Fibroblast of skin of left biceps (primary cell): ENCODE measurements at places on chromosomes 3 and 15.

DNA sequence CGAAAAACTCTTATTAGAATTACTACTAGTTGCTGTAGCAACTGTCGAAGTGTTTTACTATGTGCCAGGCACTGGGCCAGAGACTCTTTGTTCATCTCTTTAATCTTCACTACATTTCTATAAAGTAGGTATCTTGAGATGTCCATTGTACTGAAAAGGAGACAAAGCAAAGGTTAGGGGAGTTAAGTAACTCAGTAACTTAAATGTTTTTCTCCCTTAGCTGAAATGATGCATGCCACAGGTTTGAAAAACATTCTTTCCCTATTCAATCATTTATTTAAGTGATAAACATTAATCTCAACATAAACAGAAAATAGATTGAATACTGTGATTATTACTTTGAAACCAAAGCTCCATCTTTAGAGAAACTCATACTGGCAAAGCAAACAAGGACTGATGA, 776.2 kb downstream of the FHIT start:
- DNase-seq, result no peak

- peak; percentile 35 for DNase-seq
Observed at GRCh38 chr3:23324745-23325144, 121.6 kb downstream of the UBE2E2 start.

- DNase-seq, result peak; percentile 58
Observed at GRCh38 chr3:65712140-65712539, 326.6 kb downstream of the MAGI1 start.

GRCh38 chr3:42080453-42080872, 10.7 kb upstream of the TRAK1 start:
- DNase-seq, result no peak

GRCh38 chr3:51963951-51964451, 3.3 kb downstream of the PCBP4 start:
- DNase-seq, result no peak

GRCh38 chr3:111824351-111824750, 34.7 kb upstream of the PHLDB2 start:
- DNase-seq, result no peak

DNA sequence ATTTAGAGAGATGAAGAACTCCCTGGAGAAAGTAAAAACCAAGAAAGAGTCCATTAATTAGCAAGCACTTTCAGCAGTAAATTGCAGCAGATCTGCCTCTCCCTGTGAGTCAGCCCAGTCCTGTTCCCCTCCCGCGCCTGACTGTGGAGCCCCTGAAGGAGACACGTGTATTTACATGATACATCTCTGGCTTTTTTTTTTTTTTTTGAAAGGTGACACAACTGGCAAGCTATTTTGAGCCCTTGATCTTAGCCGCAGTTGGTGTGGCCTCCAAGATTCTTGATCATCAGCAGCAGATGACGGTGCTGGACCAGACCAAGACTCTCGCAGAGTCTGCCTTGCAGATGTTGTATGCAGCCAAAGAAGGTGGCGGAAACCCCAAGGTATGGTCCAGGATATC, 271.8 kb upstream of the TPM1 start:
- peak; percentile 70 for DNase-seq

- no peak for DNase-seq
Observed at GRCh38 chr3:171007316-171007715, 19.2 kb downstream of the SLC2A2 start.

- DNase-seq, result peak; percentile 21
Observed at GRCh38 chr15:90519688-90520087, 10.0 kb upstream of the CRTC3 start.

- no peak for DNase-seq
Observed at GRCh38 chr3:140950863-140951262, 9.2 kb downstream of the SLC25A36 start.

- DNase-seq, result no peak
Observed at GRCh38 chr3:56787784-56788256, 13.9 kb downstream of the ARHGEF3 start.

GRCh38 chr15:73335471-73335870, 33.3 kb downstream of the HCN4 start:
- no peak for DNase-seq

DNA sequence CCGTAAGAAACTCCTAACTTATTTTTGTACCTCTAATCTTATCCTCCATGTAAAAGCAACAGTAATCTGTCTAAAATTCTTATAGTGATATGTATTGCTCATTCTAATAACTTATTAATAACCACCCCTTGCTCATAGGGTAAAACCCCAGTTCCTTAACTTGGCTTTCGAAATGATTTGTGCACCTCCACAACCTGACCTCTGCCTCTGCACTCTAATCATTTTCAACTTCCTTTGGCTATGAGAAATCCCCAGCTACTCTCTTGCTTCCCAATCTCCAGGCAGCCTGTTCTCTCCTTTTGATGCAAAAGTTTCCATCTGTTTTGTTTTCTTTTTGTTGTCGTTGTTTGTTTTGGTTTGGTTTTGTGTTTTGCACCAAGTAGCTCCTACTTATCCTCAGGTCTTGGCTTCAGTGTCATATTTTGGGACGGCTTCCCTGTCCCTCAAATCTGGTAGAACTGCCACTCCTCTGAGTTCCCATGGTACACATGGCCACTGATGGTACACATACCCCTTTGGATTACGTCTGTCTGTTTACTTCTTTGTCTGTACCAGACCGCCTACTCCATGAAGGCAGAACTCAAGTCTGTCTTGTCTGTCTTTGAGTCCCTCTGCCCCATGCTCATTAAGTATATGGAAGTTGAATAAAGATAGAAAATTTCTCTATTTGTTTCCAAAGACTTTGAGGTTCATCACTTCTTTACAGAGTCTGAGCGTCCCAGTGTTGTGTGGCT, 105.6 kb upstream of the TGFBR2 start:
- no peak for DNase-seq

DNA sequence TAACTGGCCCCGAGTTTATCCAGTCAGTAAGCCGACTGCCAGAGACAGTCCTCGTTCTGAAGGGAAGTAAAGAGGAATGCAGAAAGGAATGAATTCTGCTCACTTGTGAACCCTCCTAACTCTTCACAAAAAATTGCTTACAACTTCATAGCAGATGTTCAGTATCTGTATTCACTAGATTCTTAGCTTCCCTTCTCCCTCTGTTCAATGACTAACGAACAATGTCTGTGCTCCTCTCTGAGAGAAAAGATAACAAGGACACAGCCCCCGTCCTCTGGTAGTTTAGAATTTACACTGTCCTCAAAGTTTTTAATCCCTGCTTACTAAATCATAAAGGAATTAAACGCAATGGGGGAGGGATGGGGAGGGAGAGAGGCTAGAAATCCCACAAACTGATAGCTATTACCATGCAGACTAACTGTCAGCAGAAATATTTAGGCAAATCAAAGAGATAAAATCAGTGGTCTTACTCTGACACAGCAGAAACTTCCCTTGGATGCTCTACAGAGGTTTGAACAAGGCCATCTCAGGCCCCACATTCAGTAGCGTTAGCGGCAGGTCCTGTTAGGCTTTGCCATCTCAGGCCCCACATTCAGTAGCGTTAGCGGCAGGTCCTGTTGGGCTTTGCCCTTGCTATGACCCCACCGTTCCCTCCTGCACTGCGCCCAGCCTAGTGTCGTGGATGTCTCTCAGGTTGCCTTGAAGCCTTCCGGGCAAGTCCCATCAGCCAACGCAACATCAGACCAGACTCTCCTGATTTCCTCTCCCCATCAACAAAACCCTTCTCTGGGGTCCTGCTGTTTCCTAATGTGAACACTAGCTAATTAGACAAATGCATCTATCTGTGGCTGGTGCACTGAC, 23.4 kb downstream of the NRROS start:
- DNase-seq, result no peak

DNA sequence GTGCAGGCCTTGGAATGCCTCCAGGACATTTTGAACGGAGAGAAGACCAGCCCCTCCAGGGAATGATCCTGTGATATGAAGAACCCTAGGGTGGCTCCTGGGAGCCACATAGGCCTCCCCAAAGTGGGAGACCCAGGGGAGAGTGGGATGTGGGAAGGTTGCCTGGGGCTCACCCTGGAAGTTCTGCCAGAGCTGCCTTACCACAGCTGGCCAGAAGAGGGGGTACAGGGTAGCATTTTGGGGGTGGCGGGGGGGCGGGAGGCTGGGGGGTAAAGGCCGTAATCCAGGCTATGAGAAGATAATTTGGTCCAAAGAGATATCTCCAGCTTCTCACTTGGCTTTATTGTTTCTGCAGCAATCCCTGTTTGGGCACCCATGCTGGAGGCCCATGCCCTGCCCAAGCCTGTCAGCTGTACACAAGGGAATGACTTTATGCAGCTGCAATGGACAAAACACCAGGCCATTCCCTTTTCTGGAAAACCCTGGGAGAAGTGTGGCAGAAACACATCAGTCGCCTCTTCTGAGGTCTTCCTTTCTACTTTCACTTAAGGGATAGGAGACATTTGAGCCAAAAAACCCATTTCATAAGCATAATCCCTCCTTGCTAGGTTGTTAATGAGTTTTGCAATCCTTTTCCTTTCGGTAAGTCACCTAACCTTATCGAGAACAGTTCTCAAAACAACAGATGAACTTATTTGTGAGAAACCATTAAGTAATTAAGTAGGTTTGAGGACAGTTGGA, 11.0 kb upstream of the MUSTN1 start:
- no peak for DNase-seq

GRCh38 chr3:1179146-1179545, 86.3 kb downstream of the CNTN6 start:
- no peak for DNase-seq

- DNase-seq, result no peak
Observed at GRCh38 chr15:92666780-92667179, 11.2 kb upstream of the FAM174B start.

DNA sequence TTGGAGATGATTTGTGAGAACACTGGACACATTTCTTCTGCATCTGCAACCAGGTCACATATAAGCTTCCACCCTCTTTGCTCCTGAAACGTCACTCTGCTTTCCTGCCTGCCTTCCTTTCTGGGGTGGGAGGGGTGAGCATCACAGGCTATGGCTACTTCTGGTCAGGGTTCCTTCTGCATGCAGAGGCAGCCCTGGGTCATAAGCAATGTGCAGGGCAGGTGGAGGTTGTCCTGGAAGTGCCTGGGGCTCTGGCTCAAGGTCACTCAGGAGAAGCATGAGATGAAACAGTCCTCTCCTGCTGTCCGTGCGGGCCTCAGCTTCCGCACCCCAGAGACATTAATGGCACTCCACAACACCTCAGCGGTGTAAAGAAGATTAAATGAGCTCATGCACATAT, 15.1 kb downstream of the SLC6A20 start:
- DNase-seq, result no peak

DNA sequence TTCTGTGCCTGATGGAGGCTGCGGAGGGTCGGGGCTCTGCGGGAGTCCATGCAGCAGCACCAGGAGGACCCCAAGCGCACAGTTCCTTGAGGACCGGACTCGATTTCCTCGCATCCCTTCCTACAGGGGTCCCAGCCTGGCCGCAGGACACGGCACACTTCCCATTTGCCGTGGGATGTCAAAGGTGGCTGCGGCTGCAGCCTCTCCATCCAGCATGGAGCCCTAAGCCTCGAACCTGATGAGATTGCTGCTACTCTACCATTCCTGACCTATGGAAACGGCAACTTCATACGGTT, 40.6 kb downstream of the RGMA start:
- no peak for DNase-seq

DNA sequence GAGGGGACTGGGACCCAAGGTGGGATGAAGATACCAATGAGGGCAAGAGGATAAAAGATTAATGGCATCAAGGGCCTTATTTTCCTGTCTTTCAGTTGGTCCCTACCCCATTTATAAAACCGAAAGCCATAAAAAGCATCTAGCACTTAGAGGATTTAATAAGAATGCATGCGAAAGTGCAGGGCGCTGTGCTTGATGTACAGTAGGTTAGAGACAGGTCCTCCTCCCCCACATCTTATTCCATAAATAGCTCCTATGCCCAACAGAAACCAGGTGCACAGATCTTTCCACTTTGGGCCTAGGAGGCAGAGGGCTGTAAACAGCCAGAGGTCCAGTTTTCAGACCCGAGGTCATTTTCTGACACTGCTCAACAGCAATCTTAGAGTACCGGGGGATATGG, 1.2 kb downstream of the LPCAT4 start:
- no peak for DNase-seq

- no peak for DNase-seq
Observed at GRCh38 chr15:29867241-29868000, 45.2 kb upstream of the TJP1 start.

DNA sequence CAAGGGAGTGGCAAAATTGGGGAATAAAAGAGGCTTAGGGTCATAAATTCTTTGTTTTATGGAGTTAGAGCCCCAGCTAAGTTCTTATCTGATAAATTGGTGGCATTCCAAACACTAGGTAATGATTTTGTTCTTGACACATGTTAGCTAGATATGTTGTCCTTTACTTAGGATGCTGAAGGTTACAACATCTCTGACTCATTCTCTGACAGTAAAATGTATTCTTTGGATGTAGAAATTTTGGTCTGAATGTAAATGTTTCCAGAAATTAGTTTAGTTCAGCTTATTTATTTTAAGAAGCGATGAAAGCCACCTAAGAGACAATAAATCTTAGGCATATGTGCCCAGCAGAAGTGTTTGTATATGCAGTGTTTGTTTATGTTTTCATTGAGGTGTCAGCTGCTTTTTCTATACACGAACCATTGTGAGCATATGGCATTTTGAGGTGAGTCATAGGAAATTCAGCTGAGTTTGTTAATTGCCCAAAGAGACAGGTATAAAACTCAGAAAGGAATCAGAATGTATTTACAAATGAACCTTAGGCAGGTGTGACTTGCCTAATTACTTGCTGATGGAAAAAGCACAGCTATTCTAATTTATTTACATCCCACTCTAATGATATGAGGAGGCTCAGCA, 247.7 kb downstream of the AGBL1 start:
- DNase-seq, result no peak

GRCh38 chr15:75661100-75661755, 13.5 kb downstream of the SNX33 start:
- DNase-seq, result peak; percentile 76

GRCh38 chr3:9986230-9986725, 363 bp downstream of the EMC3 start:
- no peak for DNase-seq

GRCh38 chr3:159245871-159246270, 444.0 kb downstream of the MFSD1 start:
- DNase-seq, result no peak

DNA sequence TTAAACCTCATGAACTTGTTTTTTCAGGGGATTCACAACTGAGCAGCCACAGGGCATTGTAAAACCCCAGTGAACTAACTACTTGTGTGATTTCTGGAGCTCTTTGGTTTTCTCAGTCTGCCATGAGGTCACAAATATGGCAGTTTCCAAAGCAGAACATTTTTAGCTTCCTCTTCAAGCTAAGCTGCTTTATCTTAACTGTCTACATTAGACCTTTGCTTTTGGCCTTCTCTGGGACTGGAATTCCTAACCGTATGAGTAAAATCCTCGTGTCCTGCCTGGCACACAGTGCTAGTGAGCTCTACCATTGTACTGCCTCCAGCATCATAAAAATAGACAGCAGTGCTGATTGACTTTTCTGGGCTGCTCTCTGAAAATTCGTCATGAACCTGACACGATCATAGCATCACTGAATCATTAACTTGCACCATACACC, 22.1 kb downstream of the CDIN1 start:
- DNase-seq, result no peak

- DNase-seq, result no peak
Observed at GRCh38 chr3:175307642-175308041, 448.5 kb downstream of the NAALADL2 start.

- no peak for DNase-seq
Observed at GRCh38 chr3:11601446-11602238, 42.1 kb downstream of the VGLL4 start.

- no peak for DNase-seq
Observed at GRCh38 chr3:171753025-171753472, 57.2 kb downstream of the PLD1 start.

- DNase-seq, result no peak
Observed at GRCh38 chr3:31462050-31462569, 70.6 kb upstream of the STT3B start.
